ENCODE measurements at places on chromosomes 11 and 22. TPM values are rescaled to one million over a fixed set of nuclear protein-coding genes. Genes with fewer than 3 reads are reported as not detected.

- peaks cover 43% of the 10 kb centered on the region for H3K4me1 ChIP-seq
- H3K27me3 ChIP-seq, result no peaks in the 10 kb centered on the region
- DNase-seq, result no peak
- H3K36me3 ChIP-seq, result peaks cover 7% of the 10 kb centered on the region
- no peak overlapping the region for H3K27ac ChIP-seq
- H3K4me3 ChIP-seq, result no peak overlapping the region
Measured at GRCh38 chr11:125517116-125517770, 21.2 kb upstream of the FEZ1 start.

- H3K27me3 ChIP-seq, result no peaks in the 10 kb centered on the region
- no peak overlapping the region for H3K4me3 ChIP-seq
- H3K36me3 ChIP-seq, result no peaks in the 10 kb centered on the region
- H3K27ac ChIP-seq, result no peak overlapping the region
- DNase-seq, result no peak
- no peaks in the 10 kb centered on the region for H3K4me1 ChIP-seq
Measured at GRCh38 chr22:21922370-21923162, 30.1 kb downstream of the PPM1F start.

DNA sequence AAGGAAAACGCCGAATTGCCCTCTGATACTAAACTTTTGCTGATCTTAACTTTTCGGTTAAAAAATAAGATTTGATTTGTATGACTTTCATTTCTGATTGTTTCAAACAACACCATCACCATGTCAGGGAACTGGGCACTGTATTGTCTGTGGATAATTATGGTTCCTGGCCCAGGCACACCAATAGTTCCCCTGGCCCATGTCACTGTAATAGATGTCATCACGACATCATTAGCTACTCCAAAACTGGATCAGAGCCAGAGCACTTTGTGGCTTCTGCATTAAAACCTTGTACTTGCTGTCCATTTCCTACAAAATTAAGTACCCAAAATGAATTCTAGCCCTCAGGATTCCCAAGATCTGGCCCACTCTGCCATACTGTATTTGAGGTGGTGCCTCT, 119.5 kb upstream of the NARS2 start:
- no peak for DNase-seq
- no peaks in the 10 kb centered on the region for H3K4me1 ChIP-seq
- H3K4me3 ChIP-seq, result no peak overlapping the region
- H3K36me3 ChIP-seq, result no peaks in the 10 kb centered on the region
- no peak overlapping the region for H3K27ac ChIP-seq

DNA sequence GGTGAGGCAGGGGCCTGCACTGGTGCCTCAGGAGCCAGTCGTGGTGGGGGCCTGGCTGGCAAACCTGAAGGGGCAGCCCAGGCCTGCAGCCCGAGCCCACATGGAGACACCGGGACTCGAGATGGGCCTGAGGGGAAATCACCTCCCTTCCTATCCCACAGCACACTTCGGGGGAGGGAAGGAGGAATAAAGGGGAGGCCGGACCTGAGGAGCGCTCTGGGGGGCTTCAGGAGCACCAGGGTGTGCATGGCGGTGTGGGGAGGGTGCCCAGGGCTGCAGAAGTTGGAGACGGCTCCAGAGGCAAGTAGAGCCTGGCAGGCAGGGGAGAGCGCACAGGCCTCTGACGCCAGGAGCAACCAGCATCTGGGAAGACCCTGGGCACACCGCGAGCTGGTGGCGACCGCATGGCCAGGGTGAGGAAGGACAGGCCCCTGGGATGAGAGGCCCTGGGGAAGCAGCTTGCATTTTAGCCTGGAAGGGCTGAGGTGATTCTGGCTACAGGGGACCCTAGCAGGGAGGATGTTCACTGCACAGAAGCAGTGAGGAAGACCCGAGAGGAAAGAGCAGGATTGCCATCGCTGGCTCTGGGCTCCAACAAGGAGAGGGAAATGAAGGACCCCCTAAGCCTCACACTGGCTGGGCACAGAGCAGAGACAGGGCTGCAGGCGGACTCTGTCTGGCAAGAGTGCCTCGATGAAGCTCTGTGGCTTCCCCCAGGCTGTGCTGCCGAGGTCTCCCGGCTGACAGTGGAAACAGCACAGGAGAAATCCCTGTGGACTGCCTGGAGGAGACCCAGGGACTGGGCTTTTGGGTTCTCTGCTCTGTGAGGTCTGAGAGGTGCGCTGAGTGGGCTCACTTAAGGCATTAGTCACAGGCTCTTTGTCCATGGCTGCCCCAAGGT, 457.7 kb downstream of the BRD1 start:
- no peaks in the 10 kb centered on the region for H3K36me3 ChIP-seq
- no peaks in the 10 kb centered on the region for H3K4me1 ChIP-seq
- no peak for DNase-seq

DNA sequence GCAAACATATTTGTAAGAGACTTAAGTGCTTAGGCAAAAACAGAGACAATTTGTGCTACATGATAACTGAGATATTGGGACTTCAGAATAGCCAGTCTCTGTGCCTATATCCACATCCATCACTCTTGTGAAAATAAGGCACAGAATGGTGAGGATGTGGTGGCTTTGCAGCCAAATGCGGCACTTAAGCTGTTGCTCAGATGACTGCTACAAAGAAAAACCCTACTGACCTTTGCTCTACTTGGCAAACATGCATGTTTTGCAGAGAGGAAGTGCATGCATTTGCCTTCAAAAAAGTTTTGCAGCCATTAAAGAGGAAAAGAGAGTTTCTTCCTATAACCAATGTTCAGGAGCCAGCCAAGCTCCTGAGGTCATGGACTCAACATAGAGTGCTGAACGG, 675.0 kb upstream of the KIRREL3 start:
- H3K27ac ChIP-seq, result no peak overlapping the region
- H3K36me3 ChIP-seq, result no peaks in the 10 kb centered on the region
- H3K27me3 ChIP-seq, result peaks cover 17% of the 10 kb centered on the region
- no peaks in the 10 kb centered on the region for H3K4me1 ChIP-seq
- DNase-seq, result no peak
- H3K4me3 ChIP-seq, result no peak overlapping the region

Gene MMP7
- total RNA-seq, result not detected

DNA sequence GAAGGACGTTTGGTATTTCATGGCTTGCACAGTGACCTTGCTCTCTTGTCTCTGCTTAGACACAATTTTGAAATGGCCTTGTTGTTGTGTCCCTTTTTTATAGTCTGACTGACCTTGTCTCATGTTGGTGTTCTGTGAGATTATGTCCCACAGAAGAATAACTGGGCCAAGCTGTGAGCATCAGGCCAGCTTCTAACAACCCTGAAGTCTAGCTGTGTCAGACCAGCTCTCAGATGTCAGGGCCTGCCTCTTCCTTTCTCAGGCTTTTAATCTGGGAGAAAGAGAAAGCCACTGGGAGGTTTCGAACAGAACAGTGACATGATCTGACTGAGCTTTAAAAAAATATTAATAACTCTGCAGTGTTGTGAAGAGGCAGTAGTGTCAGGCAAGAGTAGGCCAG, 2.0 kb upstream of the UEVLD start:
- H3K27ac ChIP-seq, result no peak overlapping the region
- peaks cover 7% of the 10 kb centered on the region for H3K4me1 ChIP-seq
- DNase-seq, result no peak

GRCh38 chr11:1669546-1670218, 27.3 kb upstream of the KRTAP5-6 start:
- H3K36me3 ChIP-seq, result no peaks in the 10 kb centered on the region
- peak overlapping the region; percentile 9 for H3K27ac ChIP-seq
- no peak for DNase-seq

DNA sequence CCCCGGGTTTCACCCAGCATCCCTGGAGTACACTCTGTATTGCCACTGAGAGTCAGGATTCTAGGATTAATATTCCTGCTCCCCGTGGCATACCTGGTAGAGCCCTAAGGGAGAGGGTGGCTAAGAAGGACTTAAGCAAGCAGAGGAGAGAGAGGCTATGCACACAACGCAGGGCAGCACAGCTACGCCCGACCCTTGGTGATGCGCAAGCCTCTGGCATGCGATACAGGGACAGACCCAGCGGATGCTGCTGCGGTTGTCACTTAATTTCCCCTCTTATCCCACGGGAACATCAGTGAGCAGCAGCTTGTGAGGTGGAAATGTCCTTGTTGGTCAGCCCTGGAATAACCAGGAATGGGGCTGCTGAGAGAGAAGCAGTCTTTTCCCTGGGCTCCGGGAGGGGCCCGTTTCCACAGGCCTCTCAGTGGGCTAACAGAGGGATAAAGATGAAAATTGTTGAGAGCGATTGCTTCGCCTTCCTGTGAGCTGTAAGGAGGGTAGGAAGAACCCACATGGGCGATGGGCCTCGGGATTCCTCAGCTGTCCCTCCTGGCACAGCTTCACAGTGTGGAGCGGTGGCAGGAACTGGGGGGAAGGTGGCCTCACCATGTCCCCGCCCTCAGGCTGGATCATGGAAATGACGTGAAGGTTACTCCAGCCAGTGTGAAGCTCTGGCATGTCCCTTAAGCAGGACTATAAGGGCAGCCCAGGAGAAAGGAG, 48.4 kb upstream of the RAB1B start:
- DNase-seq, result no peak
- peaks cover 10% of the 10 kb centered on the region for H3K36me3 ChIP-seq
- H3K27ac ChIP-seq, result no peak overlapping the region
- H3K4me3 ChIP-seq, result no peak overlapping the region
- H3K27me3 ChIP-seq, result no peaks in the 10 kb centered on the region

- no peak overlapping the region for H3K27ac ChIP-seq
- no peak overlapping the region for H3K4me3 ChIP-seq
- peaks cover 7% of the 10 kb centered on the region for H3K36me3 ChIP-seq
Measured at GRCh38 chr11:2768471-2769408, 68.9 kb upstream of the KCNQ1OT1 start.

Gene TYR
- total RNA-seq, result not detected

- H3K4me3 ChIP-seq, result no peak overlapping the region
- no peaks in the 10 kb centered on the region for H3K4me1 ChIP-seq
- no peaks in the 10 kb centered on the region for H3K36me3 ChIP-seq
Measured at GRCh38 chr11:134714021-134714656, 302.1 kb upstream of the B3GAT1 start.

DNA sequence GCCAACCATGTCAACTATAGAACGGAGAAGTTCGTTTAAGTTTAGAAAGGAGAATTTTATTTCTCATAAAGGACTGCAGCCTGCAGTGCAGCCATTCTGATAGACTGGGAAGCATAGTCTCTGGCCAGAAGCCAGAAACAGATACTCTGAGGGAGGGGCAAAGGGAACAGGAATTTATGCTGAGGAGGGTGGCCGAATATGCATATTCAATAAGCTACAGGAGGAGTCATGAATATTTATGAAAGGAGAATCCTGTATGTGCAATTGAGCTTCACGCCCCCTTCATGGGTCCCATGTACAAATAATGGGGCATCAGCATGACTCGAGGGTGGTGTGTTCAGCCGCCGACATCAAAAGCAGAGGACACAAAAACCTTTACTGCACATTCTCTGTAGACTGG, 199.9 kb downstream of the CWF19L2 start:
- no peaks in the 10 kb centered on the region for H3K4me1 ChIP-seq
- no peak overlapping the region for H3K27ac ChIP-seq
- H3K4me3 ChIP-seq, result no peak overlapping the region
- peaks cover 18% of the 10 kb centered on the region for H3K27me3 ChIP-seq

Gene SMIM35
- not detected for total RNA-seq

DNA sequence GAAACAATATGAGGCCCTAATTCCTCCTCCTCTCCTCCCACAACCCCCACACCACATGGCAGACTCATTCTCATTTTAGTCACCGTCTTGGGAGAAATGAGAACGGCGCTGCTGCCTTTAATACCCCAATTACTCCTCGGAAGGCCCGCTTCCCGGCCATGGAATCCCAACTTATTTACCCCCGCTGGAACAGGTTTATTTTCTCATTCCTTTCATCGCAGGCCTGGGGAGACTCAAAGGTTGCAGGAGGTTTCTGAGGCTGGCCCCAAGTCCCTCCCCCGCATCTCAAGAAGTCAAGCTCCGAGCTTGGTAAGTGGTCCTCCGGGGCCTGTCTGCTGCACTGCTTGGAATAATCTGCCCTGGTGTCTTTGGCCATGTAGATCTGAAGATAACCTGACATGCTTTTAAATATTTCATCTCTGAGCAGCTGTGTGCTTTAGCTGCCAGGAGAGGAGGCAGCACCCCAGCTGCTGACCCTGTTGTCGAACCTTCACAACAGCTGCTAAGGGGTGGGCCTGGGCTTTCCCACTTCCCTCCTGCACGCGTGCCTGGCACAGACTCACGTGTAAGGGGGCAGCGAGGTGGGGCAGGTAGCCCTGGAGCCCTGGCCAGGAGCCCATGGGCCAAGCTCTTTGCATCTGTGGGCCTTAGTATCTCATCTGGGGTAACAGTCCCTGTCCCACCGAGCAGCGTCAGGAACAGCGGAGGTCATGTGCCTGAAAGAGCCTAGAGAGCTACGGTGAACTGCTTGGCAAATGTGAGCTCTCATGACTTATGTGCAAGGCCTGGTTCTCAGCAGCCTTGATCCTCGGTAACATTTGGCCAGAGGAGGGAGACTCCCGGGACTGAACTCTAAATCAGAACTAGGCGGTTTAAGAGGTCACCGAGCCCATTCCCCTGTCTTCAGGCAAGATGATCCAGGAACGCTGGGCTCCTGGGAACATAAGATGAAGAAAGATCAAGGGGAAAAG, 164.6 kb downstream of the ST3GAL4 start:
- no peak overlapping the region for H3K27ac ChIP-seq
- H3K27me3 ChIP-seq, result peaks cover 3% of the 10 kb centered on the region
- H3K4me3 ChIP-seq, result no peak overlapping the region
- no peak for DNase-seq

All from activated naive CD8-positive, alpha-beta T cell treated with anti-CD3 and anti-CD28 coated beads for 36 hours (primary cell).